Activated naive CD4-positive, alpha-beta T cell treated with anti-CD3 and anti-CD28 coated beads for 36 hours (primary cell): ENCODE measurements at places on chromosomes 13 and 19. TPM values are rescaled to one million over a fixed set of nuclear protein-coding genes. Genes with fewer than 3 reads are reported as not detected.

DNA sequence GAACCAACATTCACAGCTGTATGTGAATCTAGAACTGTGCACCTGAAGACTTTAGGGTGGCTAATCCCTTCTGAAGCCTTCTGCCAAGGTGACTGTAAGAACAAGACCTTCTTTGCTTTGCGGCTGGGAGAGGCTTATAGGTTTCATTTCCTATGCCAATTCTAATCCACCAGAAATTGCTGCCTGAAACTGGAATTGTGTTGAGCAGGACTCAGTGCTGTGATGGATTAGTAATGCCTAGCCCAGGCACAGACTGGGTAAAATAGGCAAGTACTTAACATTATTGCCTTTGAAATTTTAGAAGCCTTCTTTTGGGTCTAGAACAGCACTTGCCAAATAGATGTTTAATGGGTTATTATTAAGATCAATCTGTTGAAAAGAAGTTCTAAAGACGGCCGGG lies 11.5 kb downstream of the SLC25A23 start:
- DNase-seq, result no peak

GRCh38 chr19:37537391-37537947 lies 30.7 kb downstream of the ZNF793 start:
- no peak for DNase-seq

GRCh38 chr19:11581740-11582139 lies 4.3 kb upstream of the ACP5 start:
- DNase-seq, result peak; percentile 82

DNA sequence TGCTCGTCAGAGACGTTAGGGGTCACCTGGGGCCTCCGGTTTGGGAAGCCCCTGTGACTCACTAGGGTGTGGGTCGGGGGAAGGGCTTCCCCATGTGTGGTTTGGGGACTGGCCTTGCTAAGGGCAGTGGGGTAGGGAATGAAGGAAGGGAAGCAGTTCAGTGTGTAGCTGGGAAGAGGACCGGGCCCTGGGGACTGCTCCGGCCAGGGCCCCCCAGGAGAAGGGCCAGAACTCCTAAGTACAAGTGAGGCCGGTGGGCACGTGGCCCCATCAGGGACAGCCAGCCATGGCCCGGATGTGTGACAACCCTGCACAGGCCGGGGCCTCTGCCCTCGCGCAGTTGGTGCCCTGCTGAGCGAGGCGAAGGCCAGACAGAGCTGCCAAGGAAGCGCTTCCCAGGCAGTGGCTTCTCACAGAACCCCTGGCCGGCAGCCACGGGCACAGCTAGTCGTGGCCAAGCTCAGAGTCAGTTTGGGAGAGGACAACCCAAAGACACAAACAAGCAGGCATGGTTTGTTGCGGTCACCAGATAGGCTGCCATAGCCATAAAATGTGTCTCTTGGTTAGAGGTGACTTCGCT lies 25.7 kb downstream of the TEX29 start:
- no peak for DNase-seq

DNA sequence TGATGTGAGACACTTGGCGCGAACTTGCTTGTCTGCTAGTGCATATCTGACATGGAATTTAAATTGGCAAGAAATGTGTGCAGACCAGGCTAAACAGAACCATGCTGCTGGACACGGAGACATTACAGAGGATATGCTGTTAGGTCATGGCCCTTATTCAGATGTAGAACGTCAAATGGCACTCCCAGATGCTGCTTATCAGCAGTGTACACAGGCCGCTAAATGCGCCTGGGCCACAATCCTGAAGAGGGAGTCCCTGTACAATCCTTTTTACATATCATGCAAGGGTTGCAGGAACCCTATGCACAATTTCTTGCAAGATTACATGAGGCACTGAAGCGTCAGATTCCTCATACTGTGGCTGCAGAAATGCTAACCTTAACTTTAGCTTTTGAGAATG lies 9.3 kb downstream of the ZNF350 start:
- DNase-seq, result no peak

DNA sequence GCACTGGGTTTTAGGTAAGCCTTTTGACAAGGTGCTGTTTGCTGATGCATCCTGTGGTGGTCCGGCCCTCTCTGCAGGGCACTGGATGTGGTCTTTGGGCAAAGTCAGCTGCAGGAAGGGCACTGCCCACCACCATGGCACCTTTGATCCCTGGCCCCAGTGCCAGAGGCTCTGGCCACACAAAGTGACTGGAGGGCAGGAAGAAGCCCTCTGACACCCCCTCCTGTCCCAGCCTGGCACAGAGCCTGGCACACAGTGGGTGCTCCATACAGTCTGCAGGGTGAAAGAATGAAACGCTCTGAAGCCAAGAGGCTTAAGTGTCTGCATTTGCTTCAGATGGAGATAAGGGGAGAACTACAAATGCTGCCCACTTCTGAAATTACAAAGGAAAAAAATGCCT lies 47.6 kb upstream of the CNMD start:
- DNase-seq, result no peak

DNA sequence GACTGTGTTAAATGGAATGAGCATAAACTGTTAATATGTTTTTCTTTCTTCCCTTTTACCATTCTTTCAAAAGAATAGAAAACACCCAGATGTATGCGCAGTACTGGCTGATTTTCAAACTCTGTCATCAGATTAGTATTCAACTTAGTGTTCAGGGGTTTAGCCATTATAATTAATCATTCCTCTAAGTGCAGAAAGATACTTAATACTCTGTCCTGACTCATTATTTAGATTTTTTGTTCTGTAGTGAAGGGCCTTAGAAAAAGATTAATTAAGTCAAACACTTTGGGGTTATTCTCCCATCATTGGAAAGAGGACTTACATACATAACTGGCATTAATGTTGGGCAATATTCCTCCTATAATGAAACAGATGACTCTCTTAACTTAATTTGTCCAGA lies 1316.7 kb upstream of the SLC10A2 start:
- no peak for DNase-seq

- DNase-seq, result no peak
These were observed 476.8 kb downstream of the DIAPH3 start for GRCh38 chr13:59686798-59687394.

DNA sequence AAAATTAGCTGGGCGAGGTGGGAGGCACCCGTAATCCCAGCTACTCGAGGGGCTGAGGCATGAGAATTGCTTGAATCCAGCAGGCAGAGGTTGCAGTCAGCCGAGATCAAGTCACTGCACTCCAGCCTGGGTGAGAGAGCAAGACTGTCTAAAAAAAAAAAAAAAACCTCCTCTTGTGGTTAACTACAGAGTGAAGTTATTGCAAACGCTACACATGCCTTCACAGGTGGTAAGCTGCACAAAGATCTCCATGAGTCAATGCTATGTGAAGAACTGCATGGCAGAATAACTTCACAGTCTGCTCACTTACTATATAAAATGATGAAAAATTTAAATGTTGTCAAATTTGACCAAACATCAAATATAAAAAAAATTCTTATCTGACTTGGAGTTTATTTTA lies 436.8 kb downstream of the FGF14 start:
- DNase-seq, result no peak

DNA sequence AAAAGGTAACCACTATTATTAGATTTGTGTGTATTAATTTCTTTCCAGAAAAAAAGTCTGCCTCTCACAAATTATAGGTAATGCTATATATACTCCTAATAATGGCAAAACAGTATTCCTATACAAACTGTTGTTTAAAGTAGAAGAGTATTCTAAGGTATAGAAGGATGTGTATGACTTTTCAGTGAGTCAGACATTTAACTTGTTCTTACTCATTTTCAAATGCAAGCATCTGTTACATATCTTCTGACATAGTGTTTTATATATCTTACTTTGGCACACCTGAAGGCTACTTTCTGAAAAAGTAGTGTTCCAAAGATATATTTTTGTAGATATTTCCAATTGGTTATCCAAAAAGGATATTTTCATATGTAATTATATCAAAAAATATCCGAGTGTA lies 3.5 kb upstream of the SLITRK5 start:
- no peak for DNase-seq

The VMAC gene
- total RNA-seq, result 2.0 TPM

The SYCN gene
- not detected for total RNA-seq

DNA sequence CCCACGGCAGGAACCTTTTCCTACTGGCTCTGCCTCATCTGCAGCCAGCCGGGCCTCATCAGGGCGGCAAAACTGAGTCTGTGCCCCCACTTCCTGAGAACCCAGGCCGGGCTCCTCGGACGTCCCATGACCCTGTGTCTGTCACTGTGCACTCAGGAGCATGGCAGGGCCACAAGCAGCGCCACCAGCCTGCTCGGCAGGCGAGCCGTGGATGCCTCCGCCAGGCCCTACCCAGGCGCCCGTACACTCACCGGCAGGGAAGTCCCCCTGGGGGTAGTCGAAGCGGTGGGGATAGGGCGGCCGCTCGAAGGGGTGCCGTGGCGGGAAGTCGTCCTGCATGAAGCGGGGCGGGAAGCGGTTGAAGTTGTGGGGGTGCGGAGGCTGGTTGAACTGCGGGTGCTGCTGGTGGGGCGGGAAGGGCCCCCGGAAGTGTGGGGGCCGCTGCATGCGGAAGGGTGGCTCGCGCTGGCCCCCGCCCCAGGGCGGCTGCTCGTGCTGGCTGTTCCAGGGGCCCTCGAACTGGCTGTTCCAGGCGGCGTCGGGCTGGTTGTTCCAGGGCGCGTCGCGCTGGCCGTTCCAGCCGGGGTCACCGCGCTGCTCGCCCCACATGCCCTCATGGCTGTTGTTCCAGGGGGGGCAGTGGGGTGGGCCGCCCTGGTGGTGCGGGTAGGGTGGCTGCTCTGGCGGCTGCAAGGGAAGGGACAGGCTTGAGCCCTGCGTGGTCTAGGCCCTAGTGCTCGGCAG lies 17.1 kb downstream of the CHERP start:
- no peak for DNase-seq

The JSRP1 gene
- 0.55 TPM for total RNA-seq

GRCh38 chr13:28010046-28010445 lies 21.6 kb upstream of the URAD start:
- no peak for DNase-seq

DNA sequence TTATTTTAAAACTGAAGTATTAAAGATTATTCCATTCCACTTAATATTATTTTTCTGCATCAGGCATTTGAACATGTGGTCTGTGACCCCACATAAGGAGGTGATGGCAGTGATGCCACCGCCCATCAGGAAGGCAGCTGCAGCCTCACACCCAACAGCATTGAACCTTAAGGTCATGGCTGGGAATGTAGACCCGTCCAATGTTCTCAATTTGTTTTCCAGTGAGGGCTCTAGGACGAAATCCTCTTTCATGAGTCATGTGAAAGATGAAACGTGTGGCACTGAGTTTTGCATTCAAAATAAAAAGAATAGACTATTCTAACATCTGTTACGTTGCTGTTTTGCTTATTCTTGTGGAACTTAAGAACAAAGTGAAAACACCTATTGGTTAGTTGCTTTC lies 74.5 kb upstream of the ANKRD10 start:
- DNase-seq, result no peak

- DNase-seq, result no peak
These were observed 27.1 kb downstream of the MEGF8 start for GRCh38 chr19:42352301-42353259.

The PLK5 gene
- not detected for total RNA-seq

- no peak for DNase-seq
These were observed 8.6 kb downstream of the BRCA2 start for GRCh38 chr13:32323912-32324311.

DNA sequence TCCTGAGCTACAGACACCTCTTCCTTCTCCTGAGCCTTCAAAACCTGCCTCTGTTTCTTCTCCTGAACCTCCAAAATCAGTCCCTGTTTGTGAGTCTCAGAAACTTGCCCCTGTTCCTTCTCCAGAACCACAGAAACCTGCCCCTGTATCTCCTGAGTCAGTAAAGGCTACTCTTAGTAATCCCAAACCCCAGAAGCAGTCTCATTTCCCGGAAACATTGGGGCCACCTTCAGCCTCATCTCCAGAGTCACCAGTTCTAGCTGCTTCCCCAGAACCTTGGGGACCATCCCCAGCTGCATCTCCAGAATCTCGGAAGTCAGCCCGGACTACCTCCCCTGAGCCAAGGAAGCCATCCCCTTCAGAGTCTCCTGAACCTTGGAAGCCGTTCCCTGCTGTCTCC lies 10.0 kb downstream of the CHAMP1 start:
- peak; percentile 32 for DNase-seq

The ZNF177 gene
- total RNA-seq, result 0.64 TPM

- DNase-seq, result no peak
These were observed 272.5 kb downstream of the ENOX1 start for GRCh38 chr13:43514311-43514710.

The ZGLP1 gene
- total RNA-seq, result 1.1 TPM

- DNase-seq, result no peak
These were observed 339.8 kb upstream of the OBI1 start for GRCh38 chr13:78998630-78999315.

DNA sequence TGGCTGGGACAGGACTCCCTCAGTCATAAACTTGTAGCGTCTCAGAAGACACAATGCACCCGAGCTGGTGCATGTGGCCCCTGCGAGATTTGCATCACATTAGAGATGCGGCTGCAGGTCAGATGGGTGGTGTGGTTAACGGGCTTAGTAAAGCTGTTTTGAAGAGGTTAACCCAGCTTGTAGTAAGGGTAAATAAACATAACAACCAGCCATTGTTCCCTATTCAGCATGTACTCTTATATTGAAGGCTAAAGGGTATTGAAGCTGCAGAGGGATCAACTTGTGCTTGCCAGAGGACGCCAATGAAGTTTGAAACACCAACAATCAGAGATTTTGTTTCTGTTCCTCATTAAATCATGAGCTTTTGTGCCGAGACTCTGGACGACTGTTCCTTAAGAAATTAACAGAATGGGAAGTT lies 79.4 kb downstream of the ZIC5 start:
- no peak for DNase-seq

- no peak for DNase-seq
These were observed 58.4 kb upstream of the UQCRFS1 start for GRCh38 chr19:29271341-29271740.

GRCh38 chr19:5080030-5080654 lies 111.2 kb downstream of the KDM4B start:
- DNase-seq, result no peak

GRCh38 chr13:40460116-40460515 lies 206.3 kb downstream of the FOXO1 start:
- DNase-seq, result no peak

DNA sequence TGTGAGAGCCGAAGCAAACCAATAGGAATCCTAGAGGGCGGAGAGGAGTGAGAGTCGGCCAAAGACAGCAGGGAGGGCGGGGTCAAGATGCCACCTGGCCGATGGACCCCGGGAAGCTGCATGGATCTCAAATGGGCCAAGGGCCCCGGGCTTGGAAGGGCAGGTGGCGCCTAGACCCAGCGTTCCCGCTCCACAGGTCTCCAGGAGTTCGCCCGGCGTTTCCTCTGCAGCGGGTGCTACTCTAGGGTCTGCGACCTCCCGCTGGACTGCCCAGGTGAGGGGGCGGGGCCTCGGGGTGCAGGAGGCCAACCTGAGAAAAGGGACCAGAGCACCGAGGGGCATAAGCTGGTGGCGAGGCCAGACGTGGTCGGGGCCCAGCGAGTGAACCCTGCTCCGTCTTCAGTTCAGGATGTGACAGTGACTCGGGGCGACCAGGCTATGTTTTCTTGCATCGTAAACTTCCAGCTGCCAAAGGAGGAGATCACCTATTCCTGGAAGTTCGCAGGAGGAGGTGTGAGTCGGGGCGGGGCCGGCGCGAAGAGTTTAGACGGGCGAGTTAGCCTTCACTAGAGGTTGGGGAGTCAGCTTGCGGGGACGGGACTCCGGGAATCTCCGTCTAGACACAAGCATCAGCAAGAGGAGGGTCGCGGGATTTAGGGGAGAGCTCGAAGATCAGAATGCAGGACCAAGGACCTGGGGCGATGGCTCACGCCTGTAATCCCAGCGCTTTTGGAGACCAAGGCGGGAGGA lies 9.9 kb downstream of the SPACA6 start:
- peak; percentile 32 for DNase-seq

The PNMA8C gene
- not detected for total RNA-seq
